LoVo (cell line): ENCODE measurements at places on chromosomes 2 and 18.
A peak's percentile ranks its signal among the peaks of the same experiment; 100 is the strongest.

DNA sequence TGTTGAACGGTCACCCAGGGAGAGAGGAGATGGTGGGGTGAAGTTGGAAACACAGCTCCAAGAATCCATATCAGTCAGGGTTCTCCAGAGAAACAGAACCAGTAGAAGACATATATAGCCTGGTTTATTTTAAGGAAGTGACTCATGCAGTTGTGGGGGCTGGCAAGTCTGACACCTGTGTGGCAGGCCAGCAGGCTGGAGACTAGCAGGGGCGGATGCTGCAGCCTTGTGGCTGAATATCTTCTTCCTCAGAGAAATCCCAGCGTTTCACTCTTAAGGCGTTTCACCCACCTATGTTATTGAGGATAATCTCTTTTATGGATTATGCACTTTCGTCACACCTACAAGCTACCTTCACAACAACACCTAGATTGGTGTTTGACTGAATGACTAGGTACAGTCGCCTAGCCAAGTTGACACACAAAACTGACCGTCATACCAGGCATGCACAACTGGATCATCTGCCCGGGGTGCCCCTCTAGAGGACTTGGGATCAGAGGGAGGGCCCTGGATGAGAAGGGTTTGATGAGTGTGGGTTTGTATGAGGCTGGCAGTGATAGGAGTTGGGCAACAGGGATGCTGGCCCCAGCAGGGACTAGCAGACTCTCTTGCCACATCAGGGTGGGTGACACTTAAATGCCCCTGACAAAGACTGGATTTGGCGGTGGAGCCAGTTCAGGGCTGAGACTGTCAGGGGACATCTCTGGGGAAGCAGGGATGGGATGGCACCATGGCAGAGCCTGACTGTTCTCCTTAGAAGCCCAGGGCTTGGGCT, 23.4 kb downstream of the MROH2A start:
- no peak for DNase-seq

- DNase-seq: no peak
Observed at GRCh38 chr2:240371129-240372000, 64.1 kb upstream of the GPC1 start.

DNA sequence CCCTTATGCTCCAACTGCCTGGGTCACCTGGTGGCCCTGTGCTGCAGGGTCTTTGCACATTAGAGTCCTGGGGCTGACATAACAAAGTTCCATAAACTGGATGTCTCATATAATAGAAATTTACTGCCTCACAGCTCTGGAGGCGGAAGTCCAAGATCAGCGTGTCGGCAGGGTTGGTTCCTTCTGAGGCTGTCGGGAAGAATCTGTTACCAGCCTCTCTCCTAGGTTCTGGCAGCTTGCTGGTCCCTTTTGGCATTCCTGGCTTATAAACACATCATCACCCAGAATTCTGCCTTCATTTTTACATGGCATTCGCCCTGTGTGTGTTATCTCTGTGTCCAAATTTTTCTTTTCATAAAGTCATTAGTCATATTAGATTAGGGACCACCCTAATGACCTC, 170.5 kb downstream of the NDUFA10 start:
- DNase-seq: no peak

GRCh38 chr2:126359494-126359893, 296.5 kb upstream of the GYPC start:
- no peak for DNase-seq

- DNase-seq: peak; percentile 8
Observed at GRCh38 chr2:8312221-8312620, 369.6 kb upstream of the ID2 start.

- no peak for DNase-seq
Observed at GRCh38 chr2:203330434-203330833, 2.2 kb downstream of the ABI2 start.

DNA sequence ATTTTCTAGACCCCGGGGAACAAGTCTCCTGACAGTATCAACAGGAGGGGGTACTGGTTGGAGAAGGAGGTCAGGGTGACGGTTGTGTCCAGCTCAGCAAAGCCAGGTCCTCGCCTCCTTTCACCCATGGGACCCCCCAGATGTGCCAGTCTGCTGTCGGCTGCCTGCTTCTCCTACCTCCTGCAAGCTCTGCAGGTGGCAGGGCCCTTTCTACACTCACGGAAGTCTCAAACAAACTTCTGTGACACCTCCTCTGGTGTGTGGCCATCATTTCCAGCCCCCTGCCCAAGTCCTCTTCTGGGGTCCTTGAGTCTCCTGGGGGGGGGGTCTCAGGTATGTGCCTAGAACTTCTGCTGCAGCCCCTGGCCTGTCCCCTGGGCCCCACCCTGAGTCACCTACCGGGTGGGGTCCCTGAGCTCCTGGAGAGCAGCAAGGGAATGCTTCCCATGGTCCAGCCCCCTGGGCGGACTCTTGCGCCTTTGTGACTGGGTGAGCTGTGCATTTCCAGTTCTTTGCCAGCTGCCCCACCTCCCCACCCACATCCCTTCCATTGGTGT, 12.8 kb downstream of the SH3RF3 start:
- no peak for DNase-seq

DNA sequence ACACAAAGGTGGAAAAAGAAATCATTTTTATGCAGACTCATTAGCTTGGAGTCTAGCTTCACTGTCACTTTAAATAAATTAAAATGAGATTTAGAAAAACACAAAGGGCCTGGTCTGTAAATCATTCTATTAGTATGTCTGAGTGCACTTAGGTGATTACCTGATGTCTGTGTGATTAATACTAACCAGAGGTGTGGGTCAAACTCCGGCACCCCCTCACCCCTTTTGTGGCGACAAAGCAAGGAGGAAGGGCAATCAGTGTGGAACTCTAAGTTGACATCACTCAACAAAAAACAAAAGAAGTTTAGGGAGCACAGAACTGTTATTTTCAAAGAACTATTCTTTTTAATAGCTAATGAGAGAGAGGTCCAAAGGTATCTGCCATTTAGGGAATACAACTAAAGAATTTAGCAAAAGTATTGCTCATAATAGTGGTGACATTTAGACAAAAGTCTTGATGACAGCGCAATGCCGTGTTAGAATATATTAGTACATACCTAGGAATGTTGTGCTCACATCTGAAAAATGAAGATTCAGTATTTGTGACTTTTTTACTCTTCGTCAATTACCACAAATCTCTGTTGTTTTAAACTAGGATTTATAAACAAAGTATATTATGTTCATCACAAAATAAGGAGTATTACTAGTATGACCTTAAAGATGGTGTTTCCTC, 66.3 kb downstream of the ZEB2 start:
- no peak for DNase-seq

GRCh38 chr18:54946149-54946581, 13.1 kb downstream of the CCDC68 start:
- peak; percentile 81 for DNase-seq

GRCh38 chr2:42984617-42985016, 192.2 kb upstream of the HAAO start:
- no peak for DNase-seq

DNA sequence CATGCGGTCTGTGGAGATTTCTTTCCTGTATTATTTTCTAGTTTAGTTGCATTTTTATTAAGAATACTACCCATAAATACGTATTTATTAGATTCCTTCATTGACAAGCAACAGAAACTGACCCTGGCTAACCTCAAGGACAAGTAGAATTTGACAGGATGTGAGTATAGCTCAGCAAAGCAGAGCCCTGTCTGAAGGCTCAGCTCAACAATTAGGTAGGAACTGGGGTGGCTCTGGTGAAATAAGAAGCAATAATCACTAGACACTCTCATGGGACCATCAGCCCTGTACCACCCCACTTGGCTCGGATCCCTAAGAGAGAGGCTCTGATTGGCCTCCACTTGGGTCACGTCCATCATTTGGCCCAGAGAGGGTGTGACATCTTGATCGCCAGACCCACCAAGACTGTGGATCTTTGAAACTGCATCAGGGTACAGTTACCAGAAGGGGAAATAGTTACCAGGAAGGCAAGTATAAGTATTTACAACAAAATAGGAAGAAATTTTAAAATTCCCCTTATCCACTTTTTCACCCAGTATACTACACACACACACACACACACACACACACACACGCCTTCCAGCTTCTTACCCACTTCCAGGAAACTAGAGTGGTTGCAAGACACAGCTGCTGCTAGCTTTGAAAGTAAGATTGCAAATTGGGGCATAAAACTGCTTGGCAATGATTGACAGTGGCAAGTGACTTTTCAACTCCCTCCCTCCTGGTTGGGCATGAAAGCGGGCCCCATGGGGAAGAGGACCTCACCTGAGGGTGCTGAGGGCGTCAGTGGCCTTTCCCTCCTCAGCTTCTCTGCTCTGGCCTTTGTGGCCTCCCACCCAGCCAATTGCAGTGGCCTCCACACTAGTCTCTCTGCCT, 41.8 kb downstream of the KCTD18 start:
- DNase-seq: no peak

DNA sequence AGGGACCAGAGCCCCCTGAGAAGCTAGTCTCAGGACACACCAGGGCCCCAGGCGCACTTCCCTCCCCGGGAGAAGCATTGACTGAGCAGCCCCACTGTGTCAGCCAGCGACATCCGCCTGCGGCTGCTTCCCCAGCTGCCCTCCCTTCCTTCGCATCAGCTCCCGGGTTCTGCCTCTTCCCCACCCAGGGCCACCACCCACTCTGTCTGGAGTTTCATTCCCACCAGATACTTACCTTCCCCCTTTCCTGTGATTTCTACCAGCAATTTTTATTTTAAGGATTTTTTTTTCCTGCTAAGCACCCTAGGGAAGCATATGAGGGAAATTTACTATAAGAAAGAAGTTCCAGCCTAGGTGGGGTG, 99.2 kb downstream of the SMAD7 start:
- no peak for DNase-seq

DNA sequence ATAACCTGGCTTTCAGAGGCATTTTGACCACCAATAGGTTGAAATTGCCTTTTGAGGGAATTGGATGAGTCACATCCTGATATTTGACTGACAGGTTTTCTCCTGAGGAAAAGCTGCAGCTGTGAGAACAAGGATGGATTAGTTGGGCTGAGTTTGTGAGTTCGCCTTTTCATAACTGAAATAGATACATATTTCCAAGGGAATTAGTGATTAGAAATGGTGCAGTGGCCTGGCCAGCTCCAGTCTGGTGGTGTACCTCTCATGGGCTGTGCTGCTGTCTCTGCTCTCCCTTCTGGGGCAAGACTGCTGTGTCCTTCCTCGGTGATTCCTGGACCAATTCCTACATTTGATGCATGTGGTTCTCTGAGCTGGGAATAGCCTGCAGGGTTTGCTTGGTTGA, 341.3 kb downstream of the TSN start:
- no peak for DNase-seq
